Activated CD4-positive, alpha-beta T cell treated with anti-CD3 and anti-CD28 coated beads, Interleukin-2, amount 10 ng/mL, durations not matched to agents 7 days and 5 days (primary cell): ENCODE measurements at places on chromosomes 11 and 22. TPM values are rescaled to one million over a fixed set of nuclear protein-coding genes. Genes with fewer than 3 reads are reported as not detected.

The SHISAL1 gene
- total RNA-seq = not detected

DNA sequence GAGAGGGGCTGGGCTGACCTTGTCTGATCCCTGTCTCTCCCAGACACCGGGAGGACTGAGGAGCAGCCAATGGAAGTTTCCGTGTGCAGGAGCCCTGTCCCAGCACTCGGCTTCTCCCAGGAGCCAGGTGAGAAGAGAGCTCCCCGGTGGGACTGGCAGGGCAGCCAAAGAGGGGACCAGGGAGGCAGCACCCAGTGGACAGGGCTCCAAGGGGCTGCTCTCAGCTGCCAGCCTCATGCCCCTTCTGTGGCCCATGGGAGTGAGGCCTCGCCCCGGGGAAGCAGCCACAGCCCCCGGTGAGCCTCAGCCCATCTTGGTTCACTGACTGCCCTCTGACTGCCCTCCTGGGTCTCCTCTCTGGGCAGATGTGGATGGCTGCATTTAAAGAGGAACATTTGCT lies 6.8 kb downstream of the SCO2 start:
- DNase-seq = no peak

DNA sequence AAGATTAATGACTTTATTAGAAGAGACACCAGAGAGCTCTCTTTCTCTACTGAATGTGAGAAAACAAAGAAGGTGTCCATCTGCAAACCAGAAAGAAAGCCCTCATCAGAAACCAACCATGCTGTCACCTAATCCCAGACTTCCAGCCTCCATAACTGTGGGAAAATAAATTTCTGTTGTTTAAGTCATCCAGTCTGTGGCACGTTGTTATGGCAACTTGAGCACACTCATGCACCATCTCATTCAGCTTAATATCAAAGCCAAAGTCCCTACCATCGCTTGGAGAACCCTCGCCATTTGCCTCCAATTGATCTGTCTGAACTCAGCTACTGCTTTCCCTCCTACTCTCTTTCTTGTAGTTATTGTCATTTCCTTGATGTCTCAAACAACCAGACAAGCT lies 766.1 kb upstream of the ARHGAP42 start:
- DNase-seq = no peak

The VPS51 gene
- total RNA-seq = 148 TPM

The SLC1A2 gene
- not detected for total RNA-seq

GRCh38 chr11:131483453-131483852 lies 113.0 kb downstream of the NTM start:
- no peak for DNase-seq

GRCh38 chr22:43411040-43411868 lies 560 bp upstream of the MPPED1 start:
- no peak for DNase-seq
